ENCODE measurements at places on chromosomes 13 and 19. TPM values are rescaled to one million over a fixed set of nuclear protein-coding genes. Genes with fewer than 3 reads are reported as not detected.

Gene PRSS57
- not detected for total RNA-seq

Gene KIR3DL2
- total RNA-seq: not detected

Gene FXYD3
- 38.9 TPM for total RNA-seq

Gene C1QTNF9
- total RNA-seq: 0.61 TPM
